ENCODE measurements at places on chromosomes 6 and 20. TPM values are rescaled to one million over a fixed set of nuclear protein-coding genes. Genes with fewer than 3 reads are reported as not detected.

The SYCP2L gene
- 3.7 TPM for total RNA-seq

The STMND1 gene
- total RNA-seq, result not detected

The RAET1L gene
- total RNA-seq, result not detected

The MCCD1 gene
- total RNA-seq, result 9.8 TPM

The TMEM244 gene
- total RNA-seq, result not detected

The ANKS1A gene
- total RNA-seq, result 37.3 TPM

The FAM83C gene
- total RNA-seq, result not detected

The PPIL6 gene
- 11.7 TPM for total RNA-seq

The ZSCAN9 gene
- total RNA-seq, result 16.6 TPM

The OR12D2 gene
- not detected for total RNA-seq

The OR2H2 gene
- total RNA-seq, result not detected

The C20orf202 gene
- total RNA-seq, result 0.47 TPM

The SLC22A3 gene
- total RNA-seq, result 7.6 TPM

The LHFPL5 gene
- not detected for total RNA-seq
